ENCODE measurements at places on chromosomes 11 and 22. TPM values are rescaled to one million over a fixed set of nuclear protein-coding genes. Genes with fewer than 3 reads are reported as not detected.

The OR51B2 gene
- not detected for total RNA-seq

GRCh38 chr11:12587333-12587991, 86.8 kb upstream of the TEAD1 start:
- peak; percentile 4 for DNase-seq

GRCh38 chr11:116168459-116168787, 604.4 kb downstream of the BUD13 start:
- no peak for DNase-seq

The SLC22A6 gene
- total RNA-seq = not detected

DNA sequence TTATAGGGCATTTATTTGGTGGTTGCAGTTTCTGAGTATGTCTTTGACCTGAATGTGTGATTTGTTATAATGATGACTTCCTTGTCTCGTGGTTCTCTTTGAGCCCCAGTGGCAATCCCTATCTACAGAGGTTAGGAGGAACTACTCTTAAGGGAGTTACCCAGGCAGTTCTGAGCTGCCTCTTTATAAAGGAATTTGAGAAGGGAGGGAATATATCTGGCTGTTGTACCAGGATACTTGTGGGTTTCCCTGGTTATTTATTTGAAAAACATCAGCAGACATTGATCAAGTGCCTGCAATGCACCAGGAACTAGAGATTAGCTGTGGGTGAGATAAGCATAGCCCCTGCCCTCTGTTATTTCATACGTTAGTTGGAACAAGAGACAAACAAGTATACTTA, 243.5 kb upstream of the ARHGAP20 start:
- DNase-seq = no peak

The OR8D4 gene
- not detected for total RNA-seq

GRCh38 chr11:72411623-72412419, 22.5 kb downstream of the CLPB start:
- DNase-seq = peak; percentile 22

The KRTAP5-4 gene
- total RNA-seq = not detected

GRCh38 chr11:119635041-119635740, 93.8 kb downstream of the NECTIN1 start:
- no peak for DNase-seq

DNA sequence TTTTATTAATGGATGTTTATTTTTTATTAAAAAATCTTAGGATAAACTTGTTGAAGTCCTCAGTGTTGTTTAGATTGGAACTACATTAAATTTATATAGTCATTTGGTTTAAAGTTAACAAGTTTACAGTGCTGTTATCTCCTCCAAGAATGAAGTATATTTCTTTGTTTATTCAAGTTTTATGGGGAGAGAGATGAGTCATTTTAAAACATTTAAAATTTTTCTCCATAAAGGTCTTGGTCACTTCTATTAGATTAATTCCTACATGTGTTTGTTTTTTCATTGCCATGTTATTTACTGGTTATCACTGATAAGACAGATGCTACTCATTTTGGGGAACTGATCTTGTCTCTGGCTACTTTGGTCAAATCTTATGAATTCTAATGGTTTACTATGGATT, 429.6 kb downstream of the METTL15 start:
- no peak for DNase-seq

DNA sequence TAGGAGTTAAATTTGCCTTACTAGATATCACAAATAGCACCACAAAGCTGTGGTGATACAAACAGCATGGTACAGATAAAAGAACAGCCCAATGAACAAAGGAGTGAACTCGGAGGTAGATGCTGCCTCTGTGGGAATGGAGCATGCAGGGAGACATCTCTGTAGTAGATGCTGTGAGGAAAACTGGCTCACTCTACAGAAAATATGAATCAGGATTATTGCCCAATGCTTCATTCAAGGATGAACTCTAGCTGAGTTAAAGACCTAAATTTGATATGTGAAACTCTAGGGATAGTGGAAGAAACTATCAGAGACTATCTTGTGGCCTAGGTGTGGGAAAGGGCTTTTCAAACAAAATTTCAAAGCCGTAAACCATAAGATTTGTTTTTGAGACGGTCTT, 15.3 kb upstream of the CAPN5 start:
- DNase-seq = no peak

GRCh38 chr11:79697905-79698304, 257.1 kb upstream of the TENM4 start:
- no peak for DNase-seq

The MSANTD4 gene
- 16.3 TPM for total RNA-seq
